ENCODE measurements at places on chromosomes 12 and 14.

DNA sequence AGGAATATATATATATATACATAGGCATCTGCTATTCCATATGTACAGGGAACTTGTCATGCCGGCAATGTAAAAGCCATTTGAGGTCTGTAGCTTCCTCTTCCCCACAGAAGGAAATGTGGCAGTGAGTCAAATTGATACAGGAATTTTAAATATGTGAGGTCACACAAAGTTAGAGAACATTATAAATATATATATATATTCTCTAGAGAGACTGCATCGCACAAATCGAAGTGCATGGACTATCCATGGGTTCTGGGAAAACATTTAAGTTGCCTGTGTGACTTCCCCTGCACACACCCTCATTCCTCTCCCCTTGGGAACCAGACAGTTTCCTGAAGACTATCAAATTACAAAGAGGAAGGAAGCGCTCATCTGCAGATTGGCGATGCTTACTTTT, 100.9 kb upstream of the CCDC91 start:
- no peak for DNase-seq

- no peak for DNase-seq
Observed at GRCh38 chr14:76056128-76056527, 70.6 kb downstream of the IFT43 start.

GRCh38 chr14:101031721-101032120, 128.2 kb upstream of the RTL1 start:
- no peak for DNase-seq

- peak; percentile 69 for DNase-seq
Observed at GRCh38 chr14:77053046-77053841, 24.7 kb upstream of the IRF2BPL start.

GRCh38 chr14:98769326-98769725, 502.7 kb downstream of the BCL11B start:
- DNase-seq, result no peak

- DNase-seq, result no peak
Observed at GRCh38 chr14:99969673-99970322, 95.4 kb upstream of the EVL start.

DNA sequence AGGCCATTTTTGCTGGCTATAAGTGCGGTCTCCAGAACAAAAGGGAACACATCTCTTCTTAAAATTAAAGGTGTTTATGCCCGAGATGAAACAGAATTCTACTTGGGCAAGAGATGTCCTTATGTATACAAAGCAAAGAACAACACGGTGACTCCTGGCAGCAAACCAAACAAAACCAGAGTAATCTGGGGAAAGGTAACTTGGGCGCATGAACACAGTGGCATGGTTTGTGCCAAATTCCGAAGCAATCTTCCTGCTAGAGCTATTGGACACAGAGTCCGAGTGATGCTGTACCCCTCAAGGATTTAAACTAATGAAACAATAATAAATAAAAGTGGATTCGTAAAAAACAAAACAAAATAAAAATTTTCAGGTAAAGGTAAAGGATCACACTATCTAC, 33.4 kb downstream of the PKP2 start:
- DNase-seq, result no peak

- no peak for DNase-seq
Observed at GRCh38 chr12:109436188-109436560, 40.9 kb downstream of the KCTD10 start.

GRCh38 chr12:56683-57346, 9.8 kb upstream of the IQSEC3 start:
- DNase-seq, result no peak

GRCh38 chr14:59474172-59474571, 9.0 kb upstream of the GPR135 start:
- DNase-seq, result no peak

GRCh38 chr14:67418401-67419191, 6.6 kb upstream of the PLEK2 start:
- no peak for DNase-seq

GRCh38 chr14:101216366-101217079, 313.0 kb upstream of the RTL1 start:
- no peak for DNase-seq

GRCh38 chr12:78951803-78952551, 87.4 kb downstream of the SYT1 start:
- no peak for DNase-seq

- no peak for DNase-seq
Observed at GRCh38 chr12:28053564-28053963, 81.0 kb upstream of the PTHLH start.

DNA sequence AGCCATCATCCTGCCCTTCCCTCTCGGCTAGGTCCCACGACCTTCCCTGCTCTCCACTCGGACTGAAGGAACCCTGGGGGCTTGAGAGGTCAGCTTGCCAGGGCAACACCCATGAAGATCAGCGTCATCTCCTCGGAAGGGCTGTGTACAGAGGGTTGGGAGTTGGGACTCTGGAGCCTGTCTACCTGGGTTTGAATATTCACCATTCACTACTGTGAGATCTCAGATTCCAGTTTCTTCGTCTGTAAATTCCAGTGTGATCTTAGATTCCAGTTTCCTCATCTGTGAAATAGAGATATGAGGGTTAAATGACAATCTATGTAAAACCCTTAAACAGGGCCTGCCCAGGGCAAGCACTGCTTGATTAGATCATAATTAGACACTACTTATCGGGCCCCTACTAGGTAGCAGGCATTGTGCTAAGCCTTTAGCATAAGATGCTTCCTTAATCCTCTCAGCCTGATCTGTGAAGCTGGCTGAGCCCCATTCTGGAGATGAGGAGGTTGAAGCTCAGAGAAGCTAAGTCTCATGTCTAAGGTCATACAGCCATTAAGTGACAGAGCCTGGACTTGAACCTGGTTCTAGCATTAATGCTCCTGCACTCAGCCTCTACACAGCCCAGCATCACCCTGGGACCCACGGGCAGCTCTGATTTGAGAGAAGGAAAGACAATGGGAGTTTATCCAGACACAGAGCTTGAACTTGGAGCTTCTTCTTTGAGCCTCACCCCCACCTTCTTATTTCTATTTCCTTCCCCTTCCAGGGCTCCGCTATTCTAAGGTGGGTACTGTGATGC, 612 bp upstream of the ZDHHC22 start:
- DNase-seq, result no peak

DNA sequence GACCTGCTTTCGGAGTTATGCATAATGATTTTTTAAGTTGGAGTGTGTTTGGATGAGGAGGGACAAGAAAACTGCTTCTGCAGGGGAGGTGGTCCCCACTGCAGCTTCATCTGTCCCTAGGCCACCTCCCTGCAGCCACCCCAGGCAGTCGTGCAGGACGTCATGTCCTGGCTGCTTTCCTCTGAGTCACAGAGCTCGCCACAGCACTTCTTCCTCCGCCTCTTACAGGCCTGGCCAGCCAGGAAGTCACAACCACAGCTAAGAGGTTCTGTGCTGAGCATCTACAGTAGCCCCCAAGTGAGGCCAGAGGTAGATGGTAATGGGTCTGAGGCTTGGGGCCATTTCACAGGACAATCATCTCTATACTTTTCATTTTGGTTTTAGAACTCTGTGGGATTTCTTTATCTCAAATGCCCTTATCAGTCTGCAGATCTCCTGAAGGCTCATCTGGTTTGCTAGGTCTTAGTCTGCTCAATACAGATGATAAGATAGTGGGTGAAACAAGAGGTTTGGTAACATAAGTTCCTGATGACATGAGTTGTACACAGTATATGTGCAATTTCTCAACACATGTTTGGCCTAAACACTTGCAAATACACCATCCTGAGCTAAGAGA, 106.4 kb downstream of the ARF6 start:
- peak; percentile 57 for DNase-seq

DNA sequence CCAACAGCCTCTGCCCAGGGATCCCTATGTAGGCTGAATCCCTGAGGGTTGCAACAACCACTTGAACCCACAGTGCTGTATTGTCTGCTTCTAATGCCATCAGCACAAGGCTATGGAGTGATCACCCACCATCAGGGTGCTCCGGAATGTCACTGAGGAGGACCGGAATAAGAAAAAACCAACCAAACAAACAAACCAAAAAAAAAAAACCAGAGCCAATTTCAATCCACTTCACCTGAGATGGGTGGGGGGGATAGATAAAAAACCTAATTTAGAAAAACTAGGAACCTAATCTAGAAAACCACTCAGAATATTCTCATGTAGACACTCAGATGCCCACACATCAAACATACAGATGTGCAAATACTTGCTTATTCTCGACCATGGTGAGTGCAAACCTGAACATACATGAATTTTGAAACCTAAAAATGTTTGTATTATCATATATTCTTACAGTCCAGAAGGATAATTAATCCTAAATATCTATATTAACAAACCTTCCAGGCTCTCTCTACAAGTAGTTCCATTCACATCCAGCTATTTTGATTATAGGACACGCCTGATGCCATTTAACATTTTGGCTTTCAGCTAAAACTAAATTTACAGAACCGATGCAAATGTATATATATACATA, 3.7 kb downstream of the TBX5 start:
- no peak for DNase-seq

DNA sequence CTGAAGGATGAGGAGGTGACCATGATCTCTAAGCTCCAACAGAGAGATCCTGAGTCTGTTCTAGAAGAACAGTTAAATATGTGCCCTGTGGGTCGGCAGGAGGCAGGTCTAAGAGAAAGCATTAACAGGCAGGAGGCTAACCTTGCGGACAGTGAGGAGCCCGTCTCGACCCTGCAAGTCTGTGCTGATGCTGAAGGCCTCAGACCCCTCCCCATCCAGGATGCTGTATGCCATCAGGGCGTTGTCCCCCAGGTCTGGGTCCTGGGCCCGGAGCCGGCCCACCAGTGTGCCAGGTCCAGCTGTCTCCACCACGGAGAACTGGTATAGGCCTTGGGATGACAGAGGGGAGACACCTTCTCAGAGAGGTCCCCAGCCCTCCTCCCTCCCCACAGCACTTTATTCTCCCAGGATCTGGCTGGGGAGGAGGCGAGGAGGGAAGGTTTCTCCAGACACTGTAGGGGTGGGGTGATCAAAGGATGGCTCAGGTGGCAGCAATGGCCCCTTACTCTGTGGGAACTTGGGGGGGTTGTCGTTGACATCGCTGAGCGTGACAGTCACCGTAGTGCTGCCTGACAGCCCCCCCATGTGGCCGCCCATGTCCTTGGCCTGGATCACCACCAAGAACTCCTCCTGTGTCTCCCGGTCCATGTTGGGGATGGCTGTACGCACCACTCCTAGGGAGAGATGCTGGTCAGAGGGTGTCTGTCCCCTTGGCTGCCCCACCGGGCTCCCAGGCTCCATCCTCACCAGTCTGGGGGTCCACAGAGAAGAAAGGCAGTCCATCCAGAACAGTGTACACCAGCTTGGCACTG, 3.1 kb downstream of the CDH24 start:
- DNase-seq, result no peak

DNA sequence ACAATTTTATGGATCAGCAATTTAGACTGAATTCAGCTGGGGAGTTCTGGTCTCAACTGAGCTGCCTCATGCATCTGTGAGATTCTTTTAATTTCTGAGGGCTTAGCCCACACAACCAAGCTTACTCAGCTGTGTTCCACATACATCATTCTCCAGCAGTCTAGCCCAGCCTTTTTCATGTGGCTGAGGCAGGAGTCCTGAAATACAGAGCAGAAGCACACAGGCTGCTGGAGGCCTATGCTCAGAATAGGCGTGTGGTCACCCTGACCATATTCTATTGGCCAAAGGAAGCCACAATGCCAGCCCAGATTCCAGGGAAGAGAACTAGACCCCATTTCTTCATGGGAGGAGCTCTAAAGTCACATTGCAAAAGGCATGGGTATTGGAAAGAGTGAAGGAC, 72.3 kb upstream of the DHRS4 start:
- no peak for DNase-seq

DNA sequence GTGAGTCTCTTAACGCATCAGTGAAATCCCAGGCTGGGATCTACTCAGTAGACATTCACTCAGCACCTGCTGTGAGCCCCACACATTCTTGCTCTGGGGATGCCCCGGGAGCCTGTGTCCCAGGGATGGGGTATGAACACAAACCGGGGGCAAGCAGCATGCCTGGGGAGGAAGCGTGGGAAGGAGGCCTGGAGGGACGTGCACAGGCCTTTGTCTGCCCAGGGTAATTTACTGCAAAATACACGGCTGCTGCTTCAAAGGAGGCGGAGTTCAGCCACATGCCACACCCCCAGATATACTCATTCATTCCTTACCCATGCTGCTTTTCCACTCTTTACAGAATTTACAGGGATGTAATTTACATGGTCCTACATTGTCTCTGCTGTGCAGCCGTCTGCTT, 187.8 kb downstream of the ADGRD1 start:
- no peak for DNase-seq

GRCh38 chr12:53467082-53467481, 15.2 kb downstream of the PCBP2 start:
- DNase-seq, result no peak

GRCh38 chr14:102610968-102611811, 18.7 kb downstream of the RCOR1 start:
- no peak for DNase-seq

- no peak for DNase-seq
Observed at GRCh38 chr12:65999564-66000280, 130.8 kb downstream of the LLPH start.

DNA sequence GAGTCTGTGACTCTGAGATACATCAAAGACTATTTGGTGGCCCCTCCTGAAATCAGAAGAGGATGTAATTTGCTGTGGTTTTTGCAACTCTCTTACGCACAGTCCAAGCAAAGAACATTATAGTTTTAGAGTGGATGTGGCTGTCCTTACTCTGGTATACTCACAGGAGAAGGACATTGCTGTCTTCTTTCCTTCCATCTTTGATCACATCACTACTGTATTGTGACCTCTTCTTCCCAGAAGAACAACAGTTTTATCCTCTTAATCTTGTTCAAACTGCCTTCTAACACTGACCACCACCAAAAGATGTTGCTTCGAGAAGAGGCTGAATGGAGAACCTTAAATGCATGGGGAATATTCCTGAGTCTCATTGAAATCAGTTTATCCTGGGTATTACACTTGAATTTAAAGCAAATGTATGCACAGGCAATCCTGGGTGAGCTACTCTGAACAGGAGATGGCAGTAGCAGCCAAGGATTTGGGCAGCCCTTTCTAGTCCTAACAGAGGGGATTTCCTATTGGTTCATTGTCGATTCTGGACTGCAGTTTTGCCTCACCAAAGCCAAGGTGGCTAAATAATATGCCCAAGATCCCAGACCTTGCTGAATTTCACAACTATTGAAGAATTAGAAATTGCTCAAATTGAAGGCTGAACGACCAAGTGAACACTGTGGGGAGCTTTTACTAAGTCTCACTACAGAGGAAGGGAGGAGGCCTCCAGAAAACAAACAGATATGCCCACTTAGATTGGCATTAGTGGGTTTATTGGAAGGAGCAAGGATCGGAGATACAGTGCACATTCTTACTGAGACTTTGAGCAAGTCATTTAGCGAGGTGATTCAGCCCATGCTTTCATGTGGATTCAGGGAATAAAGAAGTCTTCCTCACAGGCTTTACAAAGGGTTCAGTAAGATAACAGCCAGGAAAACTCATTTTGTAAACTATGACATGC, 282.8 kb downstream of the PAWR start:
- no peak for DNase-seq

Measured in stimulated activated CD8-positive, alpha-beta memory T cell treated with anti-CD3 and anti-CD28 coated beads, Interleukin-4, amount 100 ng/mL, for 1 hour (primary cell).